ENCODE measurements at places on chromosomes 1 and 21.

GRCh38 chr1:156834322-156834721 is 17.7 kb upstream of the SH2D2A start:
- DNase-seq = no peak

- peak; percentile 37 for DNase-seq
Observed at GRCh38 chr1:59146651-59147358, 150.1 kb upstream of the FGGY start.

- peak; percentile 68 for DNase-seq
Observed at GRCh38 chr1:211352985-211353515, 26.4 kb downstream of the TRAF5 start.

GRCh38 chr1:24119859-24120756 is 8.2 kb upstream of the MYOM3 start:
- no peak for DNase-seq

DNA sequence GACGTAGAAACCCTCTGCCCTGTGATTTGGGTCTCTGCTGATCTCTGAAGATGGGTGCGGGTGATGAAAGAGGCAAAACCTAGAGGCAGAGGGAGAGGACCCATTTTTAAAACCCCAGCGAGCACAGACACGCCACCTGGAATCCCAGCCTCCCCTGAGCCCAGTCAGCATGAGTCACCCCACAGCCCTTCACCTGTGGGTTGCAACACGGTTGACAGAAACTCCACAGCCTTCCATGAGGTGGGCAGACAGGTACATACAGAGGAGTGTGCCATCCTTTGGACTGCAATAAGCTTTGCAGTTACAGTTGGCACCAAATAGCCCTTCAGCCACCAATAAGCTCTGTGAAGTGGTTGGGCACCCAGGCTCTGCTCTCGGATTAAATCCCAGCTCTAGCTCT is 2.1 kb upstream of the GRHL3 start:
- DNase-seq = no peak

DNA sequence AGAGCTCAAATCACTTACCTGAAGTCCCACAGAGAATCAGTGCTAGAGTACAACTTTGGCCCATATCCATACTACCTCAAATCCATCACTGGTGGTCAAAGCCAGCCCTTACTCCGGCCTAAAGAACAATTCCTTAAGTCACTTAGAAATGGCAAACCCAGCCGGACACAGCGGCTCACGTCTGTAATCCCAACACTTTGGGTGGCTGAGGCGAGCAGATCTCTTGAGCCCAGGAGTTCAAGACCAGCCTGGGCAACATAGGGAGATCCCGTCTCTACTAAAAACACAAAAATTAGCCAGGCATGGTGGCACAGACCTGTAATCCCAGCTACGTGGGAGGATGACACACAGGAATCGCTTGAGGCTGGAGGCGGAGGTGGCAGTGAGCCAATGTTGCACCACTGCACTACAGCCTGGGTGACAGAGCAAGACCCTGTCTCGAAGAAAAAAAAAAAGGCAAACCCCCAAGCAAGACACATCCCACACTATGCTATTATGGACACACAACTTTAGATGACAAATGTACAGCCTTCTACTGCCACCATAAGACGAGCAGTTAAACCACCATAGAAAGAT is 24.0 kb downstream of the NPHP4 start:
- DNase-seq = no peak

GRCh38 chr1:30310966-30311742 is 412.2 kb downstream of the MATN1 start:
- no peak for DNase-seq

DNA sequence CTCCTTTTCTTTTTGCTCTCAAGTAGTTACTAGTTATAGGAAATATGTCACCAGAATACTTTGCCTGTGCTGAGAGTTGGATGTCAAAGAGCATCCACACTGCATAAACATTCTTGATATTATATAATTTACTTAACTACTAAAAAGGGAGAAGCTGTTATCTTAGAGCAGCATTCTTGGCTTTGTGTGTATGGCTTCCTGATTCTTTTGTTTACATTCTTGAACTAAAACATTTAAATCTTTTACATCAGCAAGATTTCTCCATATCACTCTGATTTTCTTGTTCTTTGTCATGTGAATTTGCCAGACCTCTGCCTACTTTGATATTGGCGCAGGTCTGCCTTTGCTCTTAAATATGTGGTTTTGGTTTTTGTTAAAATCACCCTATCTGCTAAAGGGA is 48.8 kb downstream of the SUCO start:
- no peak for DNase-seq

DNA sequence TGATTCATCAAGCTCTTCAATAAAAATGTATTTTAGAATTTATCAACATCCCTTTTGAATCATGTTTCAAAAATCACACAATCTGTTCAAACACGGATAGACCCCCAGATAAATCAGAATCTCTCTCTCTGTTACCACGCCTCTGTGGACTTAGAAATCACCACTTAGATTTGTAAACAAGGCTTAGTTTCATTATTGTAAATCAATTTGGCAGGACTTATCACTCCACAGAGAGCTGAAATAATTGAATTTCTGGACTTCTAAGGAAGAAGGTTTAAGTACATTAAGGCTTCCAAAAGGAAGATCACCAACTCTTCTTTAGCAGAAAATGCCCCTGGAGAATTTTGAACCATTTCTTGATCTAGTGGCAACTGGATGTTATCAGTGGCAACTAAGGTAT is 100.4 kb downstream of the APP start:
- DNase-seq = no peak
